ENCODE measurements at places on chromosomes 12 and 14.

GRCh38 chr12:19771858-19772257 is 332.6 kb downstream of the AEBP2 start:
- no peak for DNase-seq

DNA sequence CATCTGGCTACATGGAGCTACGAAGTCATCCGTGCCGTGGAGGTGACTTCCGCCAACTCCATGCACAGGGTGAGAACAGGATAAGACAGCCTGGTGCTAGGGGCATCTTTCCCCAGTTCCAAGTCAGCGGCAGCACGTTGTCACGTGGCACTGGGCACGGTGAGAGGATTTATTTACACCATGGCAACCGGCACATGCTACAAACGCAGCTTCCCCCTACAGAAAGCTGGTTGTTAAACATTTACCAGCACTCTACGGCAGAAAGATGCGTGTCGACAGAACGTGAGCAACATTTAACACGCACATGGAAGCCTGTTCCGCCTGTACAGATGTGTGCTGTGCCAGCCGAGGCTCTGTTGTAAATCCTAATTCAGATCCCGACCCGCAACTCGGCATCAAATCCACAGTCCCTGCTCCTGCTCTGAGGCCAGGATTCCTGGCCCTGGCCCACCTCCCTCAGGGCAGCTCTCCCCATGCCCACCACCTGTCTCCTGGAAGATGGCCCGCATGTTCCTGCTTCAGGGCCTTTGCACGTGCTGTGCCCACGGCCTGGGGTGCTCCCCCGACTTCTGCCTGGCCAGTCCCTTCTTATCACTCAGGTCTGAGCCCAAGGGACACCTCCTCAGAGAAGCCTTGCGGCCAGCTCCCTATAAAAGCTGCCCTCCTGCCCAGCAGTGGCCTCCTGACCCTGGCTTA is 114.1 kb downstream of the RFLNA start:
- no peak for DNase-seq

DNA sequence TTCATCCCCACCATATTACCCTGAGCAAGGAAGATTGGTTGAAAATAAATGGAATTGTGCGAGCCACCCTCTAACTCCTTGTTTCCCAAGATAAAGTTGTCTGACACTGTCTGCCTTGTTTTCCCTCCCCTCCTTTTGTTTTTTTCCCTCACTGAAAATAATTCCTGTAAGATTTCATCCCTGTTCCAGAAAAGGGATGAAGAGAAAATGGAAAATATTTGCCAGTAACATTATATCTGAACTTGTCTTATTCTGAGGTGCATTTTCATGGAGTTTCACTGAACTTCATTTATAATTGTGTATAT is 17.3 kb downstream of the OR9K2 start:
- no peak for DNase-seq

DNA sequence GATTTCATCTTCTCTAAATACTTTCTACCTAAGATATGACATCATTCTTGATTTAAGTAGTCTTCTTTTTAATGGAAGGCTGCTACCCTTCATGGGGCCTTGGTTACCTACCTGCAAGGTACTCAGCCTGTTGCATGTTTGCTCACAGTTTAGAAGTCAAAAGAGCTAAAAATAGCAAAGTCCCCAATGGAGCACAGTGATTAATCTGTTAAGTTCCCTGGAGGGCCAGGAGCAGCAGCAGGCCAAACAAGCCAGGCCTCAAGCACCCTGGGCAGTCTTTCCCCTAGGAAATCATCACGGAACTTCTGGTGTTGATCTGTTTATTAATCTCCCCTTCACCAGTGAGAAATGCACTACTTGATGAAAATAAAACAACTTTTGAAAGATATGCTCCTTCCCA is 24.0 kb upstream of the SLC8A3 start:
- no peak for DNase-seq

GRCh38 chr14:105534586-105534985 is 8.2 kb downstream of the TMEM121 start:
- no peak for DNase-seq

- DNase-seq: peak; percentile 78
Measured at GRCh38 chr14:77041881-77042545, 13.5 kb upstream of the IRF2BPL start.

DNA sequence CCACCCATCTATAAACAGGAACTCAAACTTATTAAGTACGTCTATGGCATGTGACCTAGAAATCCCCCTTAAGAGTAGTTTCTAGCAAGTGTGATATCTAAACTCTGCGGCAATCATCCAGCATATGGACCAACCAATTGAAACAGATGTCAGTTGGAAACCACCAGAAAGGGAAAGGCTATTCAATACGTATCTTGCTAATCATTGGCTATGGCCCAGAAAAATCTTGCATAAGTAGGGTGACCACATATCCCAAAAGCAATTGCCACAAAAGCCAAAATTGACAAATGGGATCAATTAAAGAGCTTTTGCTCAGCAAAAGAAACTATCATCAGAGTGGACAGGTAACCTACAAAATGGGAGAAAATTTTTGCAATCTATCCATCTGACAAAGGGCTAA is 24.2 kb downstream of the SYNJ2BP start:
- DNase-seq: no peak

DNA sequence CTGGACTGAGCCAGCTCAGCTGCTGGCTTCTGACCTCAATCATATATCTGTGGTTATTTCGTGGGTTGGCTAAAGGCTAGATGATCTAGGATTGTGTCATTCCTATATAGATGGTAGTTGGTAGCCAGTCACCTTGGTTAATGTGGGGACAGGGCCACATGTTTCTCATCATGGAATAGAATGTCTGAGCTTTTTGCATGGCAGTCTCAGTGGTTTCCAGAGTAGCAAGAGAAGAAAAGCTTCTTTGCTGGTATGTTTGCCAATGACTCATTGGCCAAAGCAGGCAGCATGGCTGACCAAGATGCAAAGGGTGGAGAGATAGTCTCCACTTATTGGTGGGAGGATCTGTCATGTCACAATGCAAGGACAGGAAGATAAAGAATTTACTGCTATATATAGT is 746.4 kb upstream of the FLRT2 start:
- DNase-seq: no peak

DNA sequence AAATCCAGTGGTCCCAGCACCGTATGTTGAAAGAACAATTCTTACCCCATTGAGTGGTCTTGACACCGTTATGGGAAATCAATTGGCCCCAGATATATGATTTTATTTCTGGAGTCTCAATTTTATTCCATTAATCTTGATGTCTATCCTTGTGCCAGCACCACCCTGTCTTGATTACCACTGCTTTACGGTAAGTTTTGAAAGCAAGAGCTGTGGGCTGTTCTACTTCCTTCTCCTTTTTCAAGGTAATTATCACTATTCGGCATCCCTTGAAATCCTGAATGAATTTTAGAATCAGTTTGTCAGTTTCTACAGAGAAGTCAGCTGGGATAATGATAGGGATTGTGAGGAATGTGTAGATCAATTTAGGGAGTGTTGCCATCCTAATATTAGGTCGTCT is 160.8 kb upstream of the SFSWAP start:
- DNase-seq: no peak

- no peak for DNase-seq
Measured at GRCh38 chr12:77521508-77522115, 309.1 kb upstream of the NAV3 start.

DNA sequence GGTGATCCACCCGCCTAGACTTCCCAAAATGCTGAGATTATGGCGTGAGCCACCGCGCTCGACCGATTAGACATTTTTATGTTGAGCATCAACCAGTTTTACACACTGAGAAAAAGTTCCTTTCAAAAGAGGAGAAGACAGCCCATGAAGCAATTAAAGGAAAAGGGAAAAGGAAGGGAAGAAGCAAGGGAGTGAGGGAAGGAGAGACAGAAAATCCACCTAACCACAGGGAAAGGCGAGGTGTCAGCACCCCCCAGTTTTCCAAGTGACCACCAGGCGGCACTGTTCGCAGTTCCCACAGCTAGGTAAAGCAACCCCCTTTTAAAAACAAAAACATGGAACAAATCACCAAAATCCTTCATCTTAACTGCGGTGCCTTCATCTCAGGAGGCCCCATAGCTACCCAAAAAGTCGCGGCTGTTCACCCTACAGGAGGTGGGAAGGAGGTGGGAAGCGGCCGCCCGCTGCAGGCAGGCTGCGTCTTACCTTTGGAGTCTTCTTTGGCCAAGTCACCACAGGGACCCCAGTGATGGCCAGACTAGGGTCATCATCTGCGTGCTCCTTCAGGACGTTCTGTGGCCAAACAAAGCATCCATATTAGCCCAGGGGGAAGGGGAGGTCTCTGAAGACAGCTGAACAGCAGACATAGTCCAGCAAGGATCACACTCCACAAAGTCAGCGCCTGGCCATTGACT is 86.6 kb downstream of the KDM2B start:
- DNase-seq: peak; percentile 62

DNA sequence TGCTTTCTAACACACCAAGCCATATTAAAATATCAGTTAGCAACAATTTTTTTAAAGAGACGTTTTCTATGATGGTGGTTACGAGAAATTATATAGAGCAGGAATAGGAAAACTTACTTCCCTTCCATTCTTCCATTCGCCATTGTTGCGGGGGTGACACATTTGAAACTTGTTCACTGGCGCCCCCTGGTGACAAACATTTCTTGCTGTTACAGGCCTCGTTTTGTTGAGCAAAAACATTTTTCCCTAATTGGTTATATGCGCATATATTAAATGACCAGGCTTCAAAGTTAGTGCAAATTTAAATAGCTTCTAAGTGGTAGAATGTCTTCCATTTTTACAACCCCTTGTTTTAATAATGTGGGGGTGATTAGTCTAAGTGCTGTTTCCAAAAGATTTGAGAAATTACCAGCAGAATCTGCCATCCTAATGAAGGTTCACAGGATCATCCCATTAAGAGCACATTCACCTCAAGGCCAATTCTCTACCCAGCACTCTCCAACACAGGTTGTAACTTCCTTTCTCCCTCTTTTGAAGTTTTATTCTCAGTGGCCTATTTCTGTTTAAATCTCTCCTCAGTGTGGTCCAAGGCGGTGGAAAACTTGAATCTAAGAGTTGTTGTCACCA is 1124.7 kb downstream of the FLRT2 start:
- DNase-seq: peak; percentile 61

DNA sequence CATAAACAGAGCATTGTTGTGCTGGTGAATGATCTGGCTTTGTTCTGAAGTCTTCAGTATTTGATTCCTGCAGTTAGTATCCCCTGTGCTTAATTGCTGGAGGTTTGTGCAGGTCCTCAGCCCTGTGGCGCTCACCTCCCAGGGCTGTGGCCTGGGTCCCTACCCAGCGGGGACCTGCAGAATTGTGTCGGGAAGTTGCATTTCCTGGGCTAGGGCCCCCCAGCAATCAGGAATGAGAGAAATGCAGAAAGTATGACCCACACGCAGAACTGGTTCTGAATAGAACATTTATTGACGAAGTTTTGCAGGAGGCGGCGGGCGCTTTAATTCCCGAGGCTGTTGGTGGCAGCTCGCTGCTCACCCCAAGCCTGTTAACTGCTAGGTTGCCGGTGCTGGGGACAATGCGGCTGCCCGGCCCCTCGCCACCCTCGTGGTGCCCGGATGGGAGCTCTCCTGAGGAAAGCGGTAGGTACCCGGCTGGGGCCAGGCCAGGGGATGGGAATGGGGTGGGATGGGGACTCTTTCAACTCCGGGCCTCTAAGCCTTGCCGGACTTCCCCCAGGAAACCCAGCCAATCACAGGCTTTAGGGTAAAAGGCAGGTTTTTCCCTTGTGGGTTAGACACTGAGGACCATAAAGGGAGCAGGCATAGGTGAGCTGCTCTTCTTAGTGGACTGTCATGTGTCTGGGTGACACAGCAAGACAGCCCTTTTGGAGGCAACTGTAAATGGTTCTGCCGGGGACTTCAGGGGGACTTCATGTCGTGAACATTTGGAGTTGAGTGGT is 11.6 kb downstream of the PLEKHG3 start:
- peak; percentile 61 for DNase-seq

DNA sequence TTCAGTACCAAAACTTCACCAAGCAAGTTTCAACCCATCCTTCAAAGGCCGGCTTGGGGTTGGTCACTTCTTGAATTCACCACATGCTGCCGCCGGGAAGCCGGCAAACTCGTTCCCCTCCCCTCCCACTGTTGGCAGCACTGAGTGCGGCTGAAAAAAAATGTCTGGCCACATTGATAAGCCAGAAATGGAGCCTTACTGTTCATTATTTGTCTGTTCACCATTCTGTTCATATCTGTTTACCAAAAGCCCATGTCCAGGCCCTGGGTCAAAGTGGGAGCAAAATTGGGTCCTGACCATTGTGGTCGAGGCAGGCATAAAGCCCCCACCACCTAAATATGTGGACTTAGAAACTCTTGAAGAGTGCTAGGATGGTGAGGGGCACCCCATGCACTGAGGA is 7.3 kb upstream of the HSP90AA1 start:
- DNase-seq: no peak

GRCh38 chr14:30658645-30659044 is 36.5 kb downstream of the SCFD1 start:
- DNase-seq: no peak

GRCh38 chr12:85489194-85489593 is 209.2 kb downstream of the ALX1 start:
- DNase-seq: no peak

- no peak for DNase-seq
Measured at GRCh38 chr12:118109088-118109487, 5.3 kb upstream of the VSIG10 start.

GRCh38 chr12:58424735-58425392 is 483.5 kb downstream of the ATP23 start:
- DNase-seq: no peak

- peak; percentile 93 for DNase-seq
Measured at GRCh38 chr12:54560374-54560858, 11.0 kb downstream of the PDE1B start.

DNA sequence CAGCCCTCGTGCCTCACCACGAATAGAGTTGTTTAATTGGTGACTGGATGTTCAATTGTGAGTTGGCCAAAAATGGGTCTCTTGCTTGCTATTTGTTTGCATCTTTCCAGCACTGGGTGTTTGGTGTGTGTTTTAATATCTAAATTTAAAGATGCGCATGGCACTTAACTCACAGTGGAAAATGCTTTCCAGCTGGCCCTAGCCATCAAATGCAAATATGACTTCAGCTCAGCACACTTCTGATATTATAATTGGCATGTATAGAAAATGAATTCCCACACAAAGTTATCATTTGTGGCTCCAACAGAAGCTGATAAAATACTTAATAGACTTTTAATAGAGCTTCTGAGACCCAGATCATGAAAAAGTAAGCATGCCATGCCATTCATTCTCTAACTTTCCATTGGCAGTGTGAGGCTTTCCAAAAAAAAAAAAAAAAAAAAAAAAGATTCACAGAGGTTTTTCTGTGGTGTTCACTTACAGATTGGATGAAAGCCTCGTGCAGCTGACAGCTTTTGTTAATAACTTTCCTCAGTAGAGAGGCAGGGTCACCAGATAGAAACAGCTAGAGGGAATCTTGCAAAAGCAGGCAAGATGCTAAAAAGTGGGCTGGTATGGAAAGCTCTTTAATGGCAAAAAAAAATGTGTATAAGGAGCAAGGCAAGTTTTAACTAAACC is 425.2 kb downstream of the GALC start:
- DNase-seq: peak; percentile 25

DNA sequence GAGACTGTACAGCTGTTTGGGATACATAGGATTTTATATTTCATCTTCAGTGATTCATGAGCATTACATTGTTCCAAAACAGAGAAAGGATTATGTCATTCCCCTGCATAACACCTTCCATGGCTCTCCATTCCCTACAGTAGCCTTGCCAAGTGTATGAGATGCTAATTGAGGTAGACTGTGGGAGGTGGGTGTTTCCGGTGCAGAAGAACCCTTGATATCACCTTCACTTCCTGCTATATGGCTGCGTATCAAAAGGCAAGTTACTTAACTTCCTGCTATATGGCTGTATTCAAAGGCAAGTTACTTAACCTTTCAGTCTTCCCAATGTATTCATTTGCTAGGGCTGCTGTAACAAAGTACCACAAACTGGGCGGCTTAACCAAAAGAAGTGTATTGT is 11.2 kb downstream of the FAR2 start:
- no peak for DNase-seq

- peak; percentile 93 for DNase-seq
Measured at GRCh38 chr12:67441736-67442346, 172.7 kb downstream of the CAND1 start.

All from eye (tissue), 1 donor.